ENCODE measurements at places on chromosomes 1 and 21.
A peak's percentile ranks its signal among the peaks of the same experiment; 100 is the strongest.

GRCh38 chr1:166377896-166378295, 211.1 kb upstream of the FAM78B start:
- DNase-seq = no peak

GRCh38 chr1:5459839-5460610, 532.2 kb downstream of the NPHP4 start:
- no peak for DNase-seq

- no peak for DNase-seq
Observed at GRCh38 chr1:7409278-7409677, 361.8 kb upstream of the VAMP3 start.

DNA sequence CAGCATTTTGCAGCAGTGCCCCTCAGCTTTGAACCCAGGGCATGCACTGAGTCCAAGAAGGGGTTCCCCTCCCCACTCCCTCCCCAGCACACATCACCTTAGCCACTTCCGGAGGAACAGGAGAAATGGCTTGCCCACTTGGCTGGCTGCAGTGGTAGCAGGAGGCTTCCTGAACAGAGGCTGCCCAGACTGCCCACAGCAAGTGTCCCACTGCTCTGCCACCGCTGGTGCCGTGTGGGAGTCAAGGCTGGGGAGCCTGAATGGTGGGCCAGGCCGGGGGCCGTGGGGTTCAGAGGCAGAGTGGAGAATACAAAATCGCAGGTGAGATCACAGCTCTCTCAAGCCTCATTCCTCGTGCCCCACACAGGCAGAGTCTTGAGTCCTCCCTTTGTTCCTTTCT, 34.5 kb downstream of the CD247 start:
- no peak for DNase-seq

DNA sequence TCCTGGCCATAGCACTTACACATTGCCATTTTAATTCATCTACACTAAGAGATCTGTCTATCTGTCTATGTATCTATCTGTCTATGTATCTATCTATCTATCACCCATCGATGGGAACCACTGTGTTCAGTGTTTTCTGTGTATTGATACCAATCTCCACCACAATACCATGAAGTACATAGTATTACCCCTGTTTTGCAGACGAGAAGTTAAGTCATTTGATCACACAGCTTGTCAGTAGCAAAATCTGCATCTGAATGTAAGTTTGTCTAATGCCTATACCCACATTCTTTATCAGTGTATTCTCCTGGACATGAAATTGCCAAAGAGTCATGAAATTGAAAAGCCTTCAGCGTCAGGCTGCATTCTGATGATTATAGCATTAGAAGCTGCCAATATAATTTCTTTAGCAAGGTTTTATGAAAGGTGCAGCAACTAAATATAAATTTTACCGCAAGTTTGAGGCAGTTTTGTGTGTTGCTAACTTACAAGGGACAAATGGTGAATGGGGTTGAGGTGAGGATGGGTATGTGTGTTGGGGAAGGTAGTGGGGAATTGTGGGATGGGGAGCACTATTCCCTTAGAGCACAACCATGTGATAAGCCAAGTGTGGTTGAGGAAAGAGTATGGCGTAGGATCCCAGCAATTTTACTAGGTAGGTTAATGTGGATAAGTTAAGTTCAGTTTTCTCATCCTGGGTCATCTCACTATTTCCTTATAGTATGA, 24.2 kb downstream of the SLAMF1 start:
- DNase-seq = no peak

GRCh38 chr1:24369801-24370200, 43.8 kb downstream of the STPG1 start:
- DNase-seq = no peak

DNA sequence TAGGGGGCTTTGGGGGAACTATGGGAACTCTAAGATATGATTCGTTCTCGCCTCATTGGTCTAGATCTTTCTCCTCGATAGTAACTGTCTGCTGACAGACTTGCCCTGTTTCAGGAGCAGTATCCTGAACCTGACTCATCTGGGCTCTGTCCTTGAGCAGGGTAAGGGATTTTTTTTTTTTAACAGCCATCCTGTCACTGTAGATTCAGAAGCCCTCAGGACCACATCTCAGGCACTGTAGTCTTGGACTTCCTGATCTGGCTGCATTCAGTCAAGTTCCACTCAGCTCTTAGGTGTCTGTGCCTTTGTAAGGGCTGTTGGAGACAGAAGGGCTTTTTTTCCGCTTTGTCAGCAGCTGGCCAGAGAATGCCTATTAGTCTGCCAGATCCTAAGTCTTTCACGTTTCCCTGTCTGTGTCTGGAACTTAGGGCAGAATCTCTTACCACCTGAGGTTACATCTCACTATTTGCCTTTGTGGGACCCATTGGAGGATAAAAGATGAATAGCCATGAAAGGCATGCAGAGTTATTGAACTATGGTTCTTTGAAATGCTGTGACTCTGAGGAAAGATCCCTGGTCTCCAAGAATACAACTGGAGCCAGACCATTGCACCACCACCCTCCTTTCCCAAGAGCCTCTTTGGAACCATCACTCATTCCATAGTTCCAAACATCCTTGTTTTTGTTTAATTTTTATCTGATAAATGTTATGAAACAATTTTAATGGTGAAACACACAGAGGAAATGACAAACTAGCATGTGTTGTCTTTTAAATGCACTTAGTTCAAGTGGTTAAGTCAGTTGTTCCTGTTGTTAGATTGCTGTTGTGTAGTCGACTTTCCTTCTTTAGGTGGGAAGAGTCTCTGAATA, 49.7 kb upstream of the MACF1 start:
- DNase-seq = peak; percentile 73

DNA sequence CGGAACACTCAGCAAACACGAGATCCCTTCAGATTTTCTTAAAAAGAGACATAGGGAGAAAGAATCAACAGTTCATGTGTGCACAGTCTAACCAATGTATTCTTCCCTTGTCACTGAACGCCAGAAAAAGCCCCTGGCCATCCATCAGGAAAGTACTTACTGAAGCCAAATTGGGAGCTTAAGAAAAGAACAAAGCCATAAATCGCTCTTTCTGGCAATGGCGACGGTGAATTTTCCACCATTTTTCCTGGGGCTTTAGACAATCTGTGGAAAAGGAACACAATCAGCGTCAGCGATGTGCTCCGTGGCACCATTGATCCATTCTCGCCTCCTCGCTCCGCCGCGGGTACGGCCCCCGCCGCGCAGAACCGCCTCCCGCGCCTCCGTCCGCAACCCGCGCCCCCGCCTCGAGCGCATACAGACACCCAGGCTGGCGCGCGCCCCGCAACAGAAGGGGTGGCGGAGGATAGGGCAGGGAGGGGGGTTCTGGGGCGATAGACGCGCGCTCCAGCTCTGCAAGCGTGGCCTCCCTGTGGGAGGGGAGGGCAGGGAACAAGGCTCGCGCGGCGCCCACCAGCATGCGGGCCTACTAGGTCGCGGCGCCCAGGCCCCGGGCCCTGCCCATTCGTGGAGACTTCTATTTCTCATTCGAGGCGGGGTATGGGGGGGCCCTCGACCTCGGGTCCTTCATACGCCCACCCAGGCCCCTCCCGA, 440 bp downstream of the PIGP start:
- peak; percentile 88 for DNase-seq

GRCh38 chr1:198268784-198269645, 112.2 kb downstream of the NEK7 start:
- no peak for DNase-seq

- no peak for DNase-seq
Observed at GRCh38 chr1:230278871-230279582, 147.1 kb downstream of the PGBD5 start.

DNA sequence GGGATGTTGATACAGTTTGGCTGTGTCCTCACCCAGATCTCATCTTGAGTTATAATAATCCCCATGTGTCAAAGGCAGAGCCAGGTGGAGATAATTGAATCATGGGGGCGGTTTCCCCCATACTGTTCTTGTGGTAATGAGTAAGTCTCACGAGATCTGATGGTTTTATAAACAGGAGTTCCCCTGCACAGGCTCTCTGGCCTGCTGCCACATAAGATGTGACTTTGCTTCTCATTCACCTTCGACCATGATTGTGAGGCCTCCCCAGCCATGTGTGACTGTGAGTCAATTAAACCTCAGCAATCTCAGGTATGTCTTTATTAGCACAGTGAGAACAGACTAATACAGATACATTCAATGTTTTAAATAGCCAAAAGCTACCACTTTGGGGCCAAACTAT, 41.1 kb downstream of the SLC35F3 start:
- DNase-seq = no peak

- no peak for DNase-seq
Observed at GRCh38 chr1:46193984-46194570, 4.2 kb downstream of the POMGNT1 start.

Data from myocyte (in vitro differentiated cells).